ENCODE measurements at places on chromosomes 5 and 9. TPM values are rescaled to one million over a fixed set of nuclear protein-coding genes. Genes with fewer than 3 reads are reported as not detected.
A peak's percentile ranks its signal among the peaks of the same experiment; 100 is the strongest.

DNA sequence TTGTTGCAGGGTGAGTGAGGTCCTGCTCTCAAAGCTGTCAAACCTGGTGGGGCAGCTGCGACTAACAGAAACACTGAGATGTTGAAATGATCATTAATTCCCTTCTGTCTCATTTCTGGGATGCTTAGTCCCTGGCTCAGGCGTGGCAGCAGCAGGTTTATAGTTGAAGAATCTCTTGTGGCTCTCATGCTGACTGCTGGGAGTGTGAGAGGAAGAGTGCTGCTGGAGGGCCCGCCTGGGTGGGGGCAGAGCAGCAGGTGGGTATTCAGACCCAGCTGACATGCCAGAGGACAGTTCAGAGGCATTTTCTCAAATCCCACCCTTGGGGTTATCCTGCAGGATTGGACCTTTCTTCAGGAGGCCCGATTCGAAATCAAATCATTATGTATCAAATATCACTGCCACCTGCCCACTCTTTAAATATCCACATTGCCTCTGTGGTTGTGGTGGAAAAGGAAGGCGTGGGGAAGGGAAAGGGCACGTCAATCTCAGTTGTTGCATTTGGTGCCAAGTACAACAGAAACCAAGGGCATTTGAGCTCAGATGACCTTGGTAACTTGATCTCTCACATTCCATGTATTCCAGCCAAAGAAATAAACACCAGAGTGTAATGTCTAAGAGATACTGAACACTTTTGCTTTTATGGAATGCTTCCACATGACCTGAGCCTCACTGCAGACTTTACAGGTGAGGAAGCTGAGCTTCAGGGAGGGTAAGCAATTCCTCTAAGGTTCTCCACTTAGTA, 224.3 kb downstream of the AOPEP start:
- DNase-seq: peak; percentile 60
- no peak overlapping the region for H3K4me3 ChIP-seq
- H3K27me3 ChIP-seq: no peaks in the 10 kb centered on the region
- H3K36me3 ChIP-seq: no peaks in the 10 kb centered on the region
- peaks cover 42% of the 10 kb centered on the region for H3K4me1 ChIP-seq
- H3K27ac ChIP-seq: peak overlapping the region; percentile 77

DNA sequence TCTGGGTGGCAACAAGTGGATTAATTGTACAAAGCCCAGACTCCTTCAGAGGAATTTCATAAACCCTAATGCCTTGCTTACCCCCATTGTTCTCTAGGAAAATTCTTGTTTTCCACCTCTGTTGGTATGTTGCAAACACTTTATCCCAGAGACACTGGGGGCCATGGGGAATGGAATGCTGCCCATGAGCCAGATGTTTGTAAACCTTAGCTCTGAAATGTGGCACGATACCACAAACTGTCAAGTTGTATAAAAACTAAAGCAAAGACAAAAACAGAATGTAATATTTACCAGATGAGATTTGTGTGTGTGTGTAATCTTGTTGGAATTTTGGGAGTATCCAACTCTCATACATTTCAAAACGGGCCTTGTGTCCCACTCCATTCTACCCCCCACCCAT, 465.0 kb downstream of the EBF1 start:
- H3K27me3 ChIP-seq: no peaks in the 10 kb centered on the region
- no peak for DNase-seq
- no peaks in the 10 kb centered on the region for H3K36me3 ChIP-seq

- no peak overlapping the region for H3K27ac ChIP-seq
- no peak for DNase-seq
- H3K4me1 ChIP-seq: no peaks in the 10 kb centered on the region
Observed at GRCh38 chr5:122259995-122260394, 52.0 kb upstream of the SNCAIP start.

GRCh38 chr5:139368613-139369012, 14.5 kb downstream of the SLC23A1 start:
- H3K27me3 ChIP-seq: no peaks in the 10 kb centered on the region
- no peak overlapping the region for H3K4me3 ChIP-seq
- H3K27ac ChIP-seq: no peak overlapping the region
- no peak for DNase-seq
- H3K4me1 ChIP-seq: peaks cover 5% of the 10 kb centered on the region
- peaks cover 4% of the 10 kb centered on the region for H3K36me3 ChIP-seq

GRCh38 chr9:30670805-30671562, 1713.5 kb upstream of the ACO1 start:
- H3K27me3 ChIP-seq: no peaks in the 10 kb centered on the region

DNA sequence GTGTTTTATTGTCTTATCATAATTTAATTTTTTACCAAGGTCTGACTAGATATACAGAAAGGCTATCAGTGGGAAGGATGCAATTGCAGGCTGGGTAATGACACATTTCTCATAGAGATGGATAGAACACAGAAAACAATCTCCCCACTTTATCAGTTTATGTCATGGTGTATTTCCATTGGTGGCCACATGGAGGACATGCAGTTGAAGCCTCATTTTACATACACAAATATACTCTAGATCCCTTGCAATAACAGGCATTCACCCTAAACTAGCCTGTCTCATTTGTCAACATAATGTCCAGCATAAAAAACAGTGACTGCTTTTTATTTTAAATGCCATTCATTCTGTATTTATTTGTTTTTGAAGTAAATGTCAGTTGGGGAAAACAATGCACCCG, 526.3 kb downstream of the GABRG2 start:
- no peak for DNase-seq
- no peaks in the 10 kb centered on the region for H3K36me3 ChIP-seq
- no peak overlapping the region for H3K27ac ChIP-seq
- no peak overlapping the region for H3K4me3 ChIP-seq

GRCh38 chr9:96450613-96451528, 902 bp downstream of the HABP4 start:
- H3K4me3 ChIP-seq: peak overlapping the region; percentile 37
- H3K27me3 ChIP-seq: no peaks in the 10 kb centered on the region
- H3K27ac ChIP-seq: peak overlapping the region; percentile 40
- no peaks in the 10 kb centered on the region for H3K36me3 ChIP-seq
- peaks cover 16% of the 10 kb centered on the region for H3K4me1 ChIP-seq
- DNase-seq: peak; percentile 37

DNA sequence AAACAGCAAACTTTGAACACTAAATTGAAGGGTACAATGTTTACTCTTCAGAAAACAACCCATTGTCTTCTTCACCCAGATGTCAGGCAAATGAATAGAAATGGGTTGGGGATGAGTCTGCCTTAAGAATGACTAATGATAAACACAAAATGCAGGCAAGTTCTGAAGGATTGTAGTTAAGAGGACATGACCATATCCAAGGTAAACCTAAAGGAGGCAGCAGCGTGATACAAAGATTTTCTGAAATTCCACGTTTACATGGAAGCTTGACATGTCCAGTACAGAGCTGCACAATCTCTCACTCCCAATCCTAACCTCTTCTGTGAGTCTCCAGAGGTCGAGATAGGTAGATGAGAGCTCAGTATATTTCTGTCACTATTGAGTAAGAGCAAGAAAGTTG, 1263.2 kb upstream of the CDH6 start:
- H3K4me1 ChIP-seq: no peaks in the 10 kb centered on the region
- DNase-seq: no peak
- H3K4me3 ChIP-seq: no peak overlapping the region

DNA sequence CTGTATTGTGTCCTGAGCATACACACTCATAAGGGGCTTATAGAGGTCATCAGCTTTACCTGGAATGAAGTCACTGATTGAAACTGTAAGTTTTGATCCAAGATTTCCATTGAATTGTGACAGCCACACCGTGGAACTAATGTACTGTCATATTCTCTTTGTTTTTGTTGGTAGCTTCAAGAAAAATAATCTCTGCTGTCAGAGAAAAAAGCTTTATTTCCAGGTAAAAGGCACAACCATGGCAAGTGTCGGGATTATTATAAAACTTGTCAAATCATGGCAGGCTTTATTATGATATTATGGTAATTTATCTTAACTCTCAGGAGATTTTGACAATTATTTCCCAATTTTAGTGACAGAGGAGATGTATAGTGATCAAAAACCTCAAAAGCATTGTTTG, 191.2 kb downstream of the FAM170A start:
- H3K27ac ChIP-seq: no peak overlapping the region
- no peak overlapping the region for H3K4me3 ChIP-seq
- no peaks in the 10 kb centered on the region for H3K27me3 ChIP-seq
- no peaks in the 10 kb centered on the region for H3K4me1 ChIP-seq
- no peak for DNase-seq
- no peaks in the 10 kb centered on the region for H3K36me3 ChIP-seq

GRCh38 chr9:133250741-133251170, 24.2 kb downstream of the ABO start:
- no peak for DNase-seq
- no peak overlapping the region for H3K4me3 ChIP-seq
- H3K27me3 ChIP-seq: no peaks in the 10 kb centered on the region
- H3K4me1 ChIP-seq: peaks cover 6% of the 10 kb centered on the region

- no peak for DNase-seq
- peaks cover 19% of the 10 kb centered on the region for H3K4me1 ChIP-seq
- no peak overlapping the region for H3K4me3 ChIP-seq
- no peaks in the 10 kb centered on the region for H3K27me3 ChIP-seq
- H3K27ac ChIP-seq: no peak overlapping the region
- H3K36me3 ChIP-seq: no peaks in the 10 kb centered on the region
Observed at GRCh38 chr9:120875195-120875565, 1.8 kb downstream of the PHF19 start.

GRCh38 chr5:60376860-60377259, 323.1 kb downstream of the DEPDC1B start:
- DNase-seq: no peak
- H3K4me3 ChIP-seq: no peak overlapping the region
- H3K27me3 ChIP-seq: no peaks in the 10 kb centered on the region
- H3K36me3 ChIP-seq: no peaks in the 10 kb centered on the region
- no peak overlapping the region for H3K27ac ChIP-seq

GRCh38 chr5:93578813-93579691, 2.0 kb downstream of the NR2F1-AS1 start:
- H3K27ac ChIP-seq: peak overlapping the region; percentile 39
- no peaks in the 10 kb centered on the region for H3K36me3 ChIP-seq
- DNase-seq: peak; percentile 19
- no peak overlapping the region for H3K4me3 ChIP-seq
- H3K4me1 ChIP-seq: peaks cover 45% of the 10 kb centered on the region
- H3K27me3 ChIP-seq: peaks cover 7% of the 10 kb centered on the region

DNA sequence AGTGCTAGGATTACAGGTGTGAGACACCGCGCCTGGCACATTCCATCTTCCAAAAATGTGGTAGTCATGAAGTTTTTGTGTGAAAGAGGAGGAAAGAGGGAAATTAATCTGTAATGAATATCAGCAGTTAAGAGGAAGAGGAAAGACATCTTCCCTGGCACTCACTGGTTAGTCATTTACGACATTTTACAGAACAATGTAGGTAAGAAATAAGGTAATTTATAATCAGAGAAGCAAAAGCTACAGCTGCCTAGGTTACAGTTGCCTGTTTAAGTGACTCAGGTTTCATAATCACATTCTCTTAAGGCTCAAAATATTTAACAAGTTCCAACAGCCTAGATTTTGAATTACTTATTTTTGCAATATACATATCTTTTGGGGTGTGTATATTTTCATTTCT, 26.9 kb downstream of the CNOT6 start:
- H3K36me3 ChIP-seq: no peaks in the 10 kb centered on the region
- H3K27ac ChIP-seq: no peak overlapping the region
- H3K4me3 ChIP-seq: no peak overlapping the region

GRCh38 chr5:170105642-170106611, at the start of gene FOXI1:
TSS of gene FOXI1 (plus strand) at chr5:170105897. CDS start at chr5:170105958, 61 bp downstream.
- H3K4me1 ChIP-seq: no peaks in the 10 kb centered on the region
- no peak within 1 kb of the TSS for H3K27ac ChIP-seq
- no peak for DNase-seq
- no peak within 1 kb of the TSS for H3K4me3 ChIP-seq

- H3K4me3 ChIP-seq: no peak overlapping the region
- no peaks in the 10 kb centered on the region for H3K27me3 ChIP-seq
- no peak for DNase-seq
- no peaks in the 10 kb centered on the region for H3K36me3 ChIP-seq
- no peaks in the 10 kb centered on the region for H3K4me1 ChIP-seq
- no peak overlapping the region for H3K27ac ChIP-seq
Observed at GRCh38 chr9:18159254-18159653, 314.7 kb upstream of the ADAMTSL1 start.

DNA sequence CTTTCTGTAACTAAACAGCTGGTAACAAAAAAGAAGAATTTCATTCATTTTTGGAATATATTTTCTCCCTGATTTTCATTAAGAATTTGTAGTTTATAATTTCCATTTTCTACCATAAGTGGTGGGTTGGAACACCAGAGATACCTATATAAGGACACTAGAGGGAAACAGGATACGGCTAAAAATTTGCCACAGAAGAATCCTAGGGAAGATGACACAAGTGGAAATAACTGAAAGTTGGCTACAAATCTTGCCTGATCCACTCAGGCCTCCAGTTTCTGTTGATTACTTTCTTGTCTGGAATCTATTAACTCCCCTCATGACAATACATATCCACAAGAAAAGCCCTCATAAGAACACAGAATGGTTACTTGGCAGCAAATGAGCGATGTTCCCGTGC, 46.8 kb downstream of the FREM1 start:
- H3K4me1 ChIP-seq: no peaks in the 10 kb centered on the region
- H3K36me3 ChIP-seq: peaks cover 2% of the 10 kb centered on the region
- DNase-seq: no peak
- no peaks in the 10 kb centered on the region for H3K27me3 ChIP-seq
- H3K4me3 ChIP-seq: no peak overlapping the region
- H3K27ac ChIP-seq: no peak overlapping the region

- H3K4me3 ChIP-seq: no peak overlapping the region
- DNase-seq: no peak
- H3K27ac ChIP-seq: no peak overlapping the region
- H3K4me1 ChIP-seq: no peaks in the 10 kb centered on the region
Observed at GRCh38 chr5:36842087-36842486, 34.5 kb upstream of the NIPBL start.

DNA sequence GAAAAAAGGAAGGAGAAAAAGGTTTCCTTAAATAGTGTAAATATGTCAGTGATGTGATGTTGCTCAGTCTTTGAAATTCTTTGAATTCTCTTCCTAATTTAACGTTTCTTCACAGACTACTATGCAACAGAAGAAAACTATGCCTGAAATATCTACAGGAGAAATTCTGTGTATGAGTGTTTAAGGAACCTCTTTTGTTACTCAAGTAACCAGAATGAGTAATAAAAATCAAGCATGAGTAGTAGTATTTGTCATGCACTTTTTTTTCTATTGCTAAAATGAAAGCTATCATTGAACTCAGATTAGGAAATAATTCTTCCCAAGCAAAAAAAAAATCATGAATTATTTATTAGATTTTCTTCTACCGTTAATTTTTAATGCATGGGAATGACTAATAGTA, 20.3 kb upstream of the THG1L start:
- H3K27ac ChIP-seq: no peak overlapping the region
- H3K4me1 ChIP-seq: no peaks in the 10 kb centered on the region
- no peak for DNase-seq

GRCh38 chr9:32011049-32011448, 373.4 kb upstream of the ACO1 start:
- DNase-seq: no peak
- H3K4me1 ChIP-seq: no peaks in the 10 kb centered on the region
- no peaks in the 10 kb centered on the region for H3K36me3 ChIP-seq
- H3K27ac ChIP-seq: no peak overlapping the region
- H3K4me3 ChIP-seq: no peak overlapping the region

- peaks cover 6% of the 10 kb centered on the region for H3K36me3 ChIP-seq
- DNase-seq: no peak
- H3K4me1 ChIP-seq: peaks cover 53% of the 10 kb centered on the region
- H3K4me3 ChIP-seq: no peak overlapping the region
Observed at GRCh38 chr5:115526604-115527003, 18.0 kb downstream of the FEM1C start.

The BTNL8 gene
- 1.0 TPM for total RNA-seq

The DNAJC21 gene
- total RNA-seq: 29.6 TPM

The RLN1 gene
- total RNA-seq: not detected

The SPATA31C1 gene
- total RNA-seq: not detected

The CEL gene
- total RNA-seq: 8,438 TPM

The CYLC2 gene
- total RNA-seq: not detected

The STX17 gene
- 29.8 TPM for total RNA-seq

The ZFP37 gene
- 4.4 TPM for total RNA-seq

The GDNF gene
- not detected for total RNA-seq

Measured in body of pancreas (tissue), 4 donors.